Activated CD4-positive, alpha-beta T cell treated with anti-CD3 and anti-CD28 coated beads, Interleukin-2, amount 50 U/mL, for 48 hours (primary cell): ENCODE measurements at places on chromosomes 16 and 17.

- no peak for DNase-seq
Measured at GRCh38 chr17:80070375-80071115, 30.8 kb upstream of the GAA start.

DNA sequence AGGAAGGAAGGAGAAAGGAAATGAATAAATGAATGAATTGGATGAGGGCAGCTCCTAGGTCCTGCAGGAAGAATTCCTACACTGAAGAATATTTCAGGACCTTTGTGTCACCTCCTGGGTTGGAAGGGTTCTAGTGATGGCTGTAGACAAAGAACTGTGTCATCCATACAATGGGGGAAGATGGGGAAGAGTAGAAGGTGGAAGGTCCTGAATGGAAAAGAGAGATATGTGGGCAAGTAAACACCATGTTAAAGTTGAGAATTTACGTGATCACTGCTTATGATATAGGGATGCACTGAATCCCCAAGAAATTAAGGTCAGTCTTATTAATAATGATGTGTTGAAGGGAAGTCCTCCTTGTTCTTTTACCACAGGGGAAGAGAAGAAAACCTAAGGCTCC lies 4.2 kb upstream of the SUPT4H1 start:
- DNase-seq = no peak

- no peak for DNase-seq
Measured at GRCh38 chr17:78847052-78847451, 6.4 kb upstream of the USP36 start.

DNA sequence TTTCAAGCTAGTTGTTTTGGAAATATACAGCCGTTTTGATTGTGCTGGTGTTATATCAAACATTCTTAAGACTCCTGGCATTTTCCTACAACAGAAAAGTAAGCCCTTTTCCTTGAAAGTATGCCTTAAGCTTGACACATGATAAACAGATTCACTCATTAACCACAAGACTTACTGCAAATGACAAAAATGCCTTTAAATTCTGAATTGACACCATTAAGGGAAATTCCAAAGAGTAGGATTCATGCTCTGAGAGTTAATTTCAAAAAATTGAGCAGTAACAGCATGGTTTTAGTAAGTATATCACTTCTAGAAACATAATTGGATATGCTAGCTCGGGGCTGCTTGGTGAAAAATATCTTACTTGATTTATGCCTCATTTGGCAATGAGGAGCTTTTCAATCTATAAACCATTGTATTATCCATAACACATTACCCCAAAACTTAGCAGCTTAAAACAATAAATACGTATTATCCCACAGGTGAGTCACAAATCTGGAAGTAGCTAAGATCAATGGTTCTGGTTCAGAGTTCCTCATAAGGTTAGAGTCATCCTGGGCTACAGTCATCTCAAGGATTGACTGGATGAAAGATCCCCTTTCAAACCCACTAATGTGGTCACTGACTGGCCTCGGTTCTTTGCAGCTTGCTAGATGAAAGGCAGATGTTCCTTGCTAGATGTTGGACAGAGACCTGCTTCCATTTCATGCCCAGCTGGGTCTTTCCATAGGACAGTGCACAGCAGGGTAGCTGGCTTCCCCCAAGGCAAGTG lies 8.2 kb upstream of the PHAF1 start:
- DNase-seq = peak; percentile 41

- DNase-seq = no peak
Measured at GRCh38 chr17:50547736-50548083, 736 bp downstream of the SPATA20 start.

DNA sequence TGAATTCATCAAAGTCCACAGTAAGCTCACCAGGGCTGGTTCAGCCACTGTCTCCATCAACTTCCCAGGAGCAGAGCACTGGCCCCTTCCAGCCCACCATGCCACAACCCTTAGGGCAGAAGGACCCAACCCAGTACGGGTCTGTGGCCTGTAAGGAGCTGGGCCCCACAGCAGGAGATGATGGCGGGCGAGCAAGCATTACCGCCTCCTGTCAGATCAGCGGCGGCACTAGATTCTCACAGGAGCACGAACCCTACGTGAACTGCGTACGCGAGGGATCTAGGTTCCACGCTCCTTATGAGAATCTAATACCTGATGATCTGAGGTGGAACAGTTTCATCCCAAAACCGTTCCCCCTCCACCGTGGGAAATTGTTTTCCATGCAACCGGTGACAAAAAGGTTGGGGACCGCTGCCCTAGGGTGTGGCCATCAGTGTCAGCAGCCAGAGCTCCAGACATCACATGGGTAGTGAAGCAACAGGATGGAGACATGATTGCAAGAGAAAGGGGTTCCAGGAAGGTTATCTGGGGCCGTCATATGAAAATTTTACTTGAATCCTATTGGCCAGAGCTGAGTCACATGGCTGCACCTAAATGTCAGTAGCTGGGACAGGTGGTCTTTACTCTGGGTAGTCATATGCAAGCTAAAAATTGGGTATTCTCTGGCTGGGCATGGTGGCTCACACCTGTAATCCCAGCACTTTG lies 12.4 kb upstream of the SLC25A19 start:
- DNase-seq = no peak

GRCh38 chr17:68794636-68795434 lies 160.4 kb downstream of the ABCA8 start:
- DNase-seq = no peak

- peak; percentile 64 for DNase-seq
Measured at GRCh38 chr17:82449883-82450356, 632 bp downstream of the CYBC1 start.

DNA sequence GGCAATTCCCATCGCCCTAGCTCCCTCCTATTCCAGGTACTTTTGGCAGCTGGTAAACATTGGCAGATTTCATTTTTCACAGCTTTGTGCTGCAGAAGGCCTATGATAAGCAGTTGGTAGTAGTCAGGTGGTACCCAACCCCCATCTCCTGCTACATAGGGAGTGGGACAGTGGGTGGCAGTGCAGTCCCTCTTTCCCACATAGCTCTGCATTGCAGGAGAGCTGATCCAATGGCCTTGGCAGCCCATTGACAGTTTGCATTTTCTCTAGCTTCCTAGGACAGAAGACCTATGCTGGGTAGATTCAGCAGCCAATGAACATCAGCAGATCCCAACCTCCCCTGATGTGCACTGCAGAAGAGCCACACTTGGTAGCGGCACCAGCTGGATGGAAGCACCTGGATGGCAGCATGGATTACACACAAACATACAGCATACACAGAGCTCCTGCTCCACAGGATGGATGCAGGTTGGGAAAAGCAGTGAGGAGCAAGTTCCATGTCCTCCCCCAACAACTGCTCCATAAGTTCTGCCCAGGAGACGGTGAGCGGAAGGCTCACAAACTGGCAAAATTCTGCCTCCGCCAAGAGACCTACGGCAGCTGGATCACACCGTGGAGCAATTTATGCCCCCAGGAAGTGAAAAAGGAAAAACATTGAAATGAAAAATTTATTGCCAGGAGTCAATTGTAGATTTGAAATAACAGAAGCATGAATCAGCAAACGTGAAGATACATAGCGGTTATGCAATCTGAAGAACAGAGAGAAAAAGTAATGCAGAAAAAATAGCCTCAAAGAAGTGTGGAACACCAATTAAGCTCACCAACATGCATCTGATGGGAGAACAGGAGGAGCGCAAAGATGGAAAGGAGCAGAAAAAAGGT lies 95.7 kb downstream of the CACNG1 start:
- no peak for DNase-seq

GRCh38 chr16:78230832-78231231 lies 131.4 kb downstream of the WWOX start:
- no peak for DNase-seq

- no peak for DNase-seq
Measured at GRCh38 chr16:30491744-30492308, 19.3 kb downstream of the ITGAL start.

GRCh38 chr16:64532117-64532516 lies 589.7 kb downstream of the CDH11 start:
- DNase-seq = no peak

GRCh38 chr16:48280546-48280945 lies 33.2 kb upstream of the ABCC11 start:
- no peak for DNase-seq
